HepG2 (cell line): ENCODE measurements at places on chromosomes 13 and 19. TPM values are rescaled to one million over a fixed set of nuclear protein-coding genes. Genes with fewer than 3 reads are reported as not detected.

GRCh38 chr13:51534041-51534817, 50.0 kb upstream of the WDFY2 start:
- peaks cover 23% of the 10 kb centered on the region for H3K4me1 ChIP-seq
- no peak overlapping the region for H3K4me3 ChIP-seq
- no peaks in the 10 kb centered on the region for H3K36me3 ChIP-seq
- no peak for DNase-seq

DNA sequence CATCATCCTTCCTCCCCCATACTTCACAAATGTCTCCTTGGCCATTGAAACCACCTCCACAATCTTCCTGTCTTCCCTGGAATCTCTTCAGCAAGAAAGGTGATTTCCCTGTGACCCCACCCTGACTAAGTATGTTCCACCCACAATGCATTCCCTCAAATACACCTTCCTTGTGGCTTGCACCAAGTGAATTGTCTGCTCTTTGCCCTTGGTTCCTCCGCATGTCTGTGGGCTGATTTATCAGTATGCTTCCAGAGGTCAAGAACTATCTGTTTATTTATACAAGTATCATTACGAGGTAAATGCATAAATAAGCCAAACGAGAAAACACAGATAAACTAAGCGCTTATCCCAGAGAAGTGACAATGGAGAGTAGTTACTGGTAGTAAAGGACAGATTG, 45.4 kb upstream of the POMP start:
- no peak for DNase-seq
- H3K27me3 ChIP-seq, result no peaks in the 10 kb centered on the region; the same call in 2 of the 3 replicates
- H3K4me3 ChIP-seq, result no peak overlapping the region
- no peaks in the 10 kb centered on the region for H3K36me3 ChIP-seq
- no peak overlapping the region for H3K27ac ChIP-seq

The CLEC17A gene
- not detected in 2 replicates for total RNA-seq

The NBEA gene
- 2.7 and 5.0 TPM in 2 replicates for total RNA-seq

The SBK2 gene
- total RNA-seq, result 0.24 and 0.45 TPM in 2 replicates

DNA sequence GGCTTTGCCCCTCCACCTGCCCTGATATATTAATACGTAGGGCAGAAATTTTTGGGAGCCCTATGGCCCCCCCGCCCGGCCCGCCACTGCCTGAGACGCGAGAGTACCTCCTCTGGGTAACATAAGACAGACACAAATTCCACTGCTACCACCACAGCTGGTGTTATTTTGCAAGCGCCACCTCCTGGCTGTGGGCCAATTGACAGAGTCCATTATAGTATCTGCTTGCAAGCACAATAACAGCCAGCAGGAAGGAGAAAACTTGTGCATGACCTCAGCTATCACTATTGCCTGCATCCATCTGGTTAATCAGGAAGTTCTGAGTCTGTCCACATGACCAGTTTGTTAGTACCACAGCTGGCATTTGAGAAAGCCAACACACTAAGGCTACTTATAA, 25.3 kb upstream of the OR10H2 start:
- peak overlapping the region; percentile 43 for H3K4me3 ChIP-seq
- no peaks in the 10 kb centered on the region for H3K27me3 ChIP-seq
- peaks cover 28% of the 10 kb centered on the region for H3K4me1 ChIP-seq
- peak overlapping the region; percentile 72 for H3K27ac ChIP-seq

DNA sequence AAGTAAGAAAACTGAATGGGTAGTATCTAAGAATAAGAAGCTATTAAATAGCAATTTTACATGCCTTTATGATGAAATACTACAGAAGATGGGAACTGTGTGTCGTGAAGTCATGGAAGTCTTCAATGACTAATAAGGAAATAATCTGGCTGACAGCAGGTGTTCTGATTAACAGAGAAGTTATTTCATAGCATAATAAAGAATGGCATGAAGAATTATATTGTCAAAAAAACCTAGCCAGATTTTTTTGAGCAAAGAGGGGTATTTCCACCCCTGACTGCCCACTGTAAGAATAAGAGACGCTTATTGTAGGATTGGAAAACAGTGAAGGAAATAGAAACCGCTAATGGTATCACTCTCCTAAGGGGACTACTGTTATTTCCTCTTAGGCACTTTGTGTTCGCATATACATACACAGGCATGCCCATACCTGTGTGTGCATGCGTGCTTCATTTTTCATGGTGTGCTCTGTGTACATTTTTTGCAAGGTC, 318.8 kb downstream of the SHISA2 start:
- H3K27ac ChIP-seq, result no peak overlapping the region
- no peaks in the 10 kb centered on the region for H3K36me3 ChIP-seq
- H3K4me3 ChIP-seq, result no peak overlapping the region
- no peaks in the 10 kb centered on the region for H3K27me3 ChIP-seq
- H3K4me1 ChIP-seq, result no peaks in the 10 kb centered on the region
- no peak for DNase-seq
